Right cardiac atrium (tissue), 5 donors: ENCODE measurements at places on chromosomes 1 and 21. TPM values are rescaled to one million over a fixed set of nuclear protein-coding genes. Genes with fewer than 3 reads are reported as not detected.

The PDE9A gene
- 1.5 TPM for total RNA-seq

The KRTAP22-2 gene
- total RNA-seq: not detected

The CYP4A11 gene
- 0.57 TPM for total RNA-seq

The FCGR3A gene
- 73.9 TPM for total RNA-seq

The S100A9 gene
- total RNA-seq: 167 TPM

The SEC16B gene
- total RNA-seq: 1.7 TPM

The LRRC41 gene
- total RNA-seq: 39.8 TPM

The EFNA1 gene
- total RNA-seq: 25.4 TPM

The BTBD19 gene
- total RNA-seq: 8.8 TPM

The FMN2 gene
- 0.09 TPM for total RNA-seq

The CHRNB2 gene
- total RNA-seq: not detected
